Stimulated activated CD8-positive, alpha-beta memory T cell treated with anti-CD3 and anti-CD28 coated beads, Interleukin-15, amount 100 ng/mL, for 24 hours (primary cell): ENCODE measurements at places on chromosomes 7 and 10.

GRCh38 chr7:108529341-108529740 is 3.4 kb upstream of the PNPLA8 start:
- no peak for DNase-seq

DNA sequence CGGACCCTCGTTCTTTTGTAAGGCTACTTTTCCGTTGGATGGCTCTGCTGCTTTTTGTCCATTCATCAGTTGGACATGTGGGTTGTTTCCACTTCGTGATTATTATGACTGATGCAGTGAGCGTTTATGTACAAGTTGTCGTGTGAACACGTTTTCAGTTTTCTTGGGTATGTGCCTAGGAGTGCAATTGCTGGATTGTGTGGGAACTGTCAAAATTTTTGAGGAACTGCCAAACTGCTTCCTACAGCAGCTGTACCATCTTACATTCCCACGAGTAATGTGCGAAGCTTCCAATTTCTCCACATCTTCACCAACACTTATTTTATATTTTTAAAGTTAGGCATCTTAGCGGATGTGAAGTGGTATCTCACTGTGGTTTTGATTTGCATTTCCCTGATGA is 10.4 kb downstream of the FKBP6 start:
- DNase-seq: no peak

GRCh38 chr7:120805636-120806388 is 52.1 kb downstream of the TSPAN12 start:
- DNase-seq: no peak

DNA sequence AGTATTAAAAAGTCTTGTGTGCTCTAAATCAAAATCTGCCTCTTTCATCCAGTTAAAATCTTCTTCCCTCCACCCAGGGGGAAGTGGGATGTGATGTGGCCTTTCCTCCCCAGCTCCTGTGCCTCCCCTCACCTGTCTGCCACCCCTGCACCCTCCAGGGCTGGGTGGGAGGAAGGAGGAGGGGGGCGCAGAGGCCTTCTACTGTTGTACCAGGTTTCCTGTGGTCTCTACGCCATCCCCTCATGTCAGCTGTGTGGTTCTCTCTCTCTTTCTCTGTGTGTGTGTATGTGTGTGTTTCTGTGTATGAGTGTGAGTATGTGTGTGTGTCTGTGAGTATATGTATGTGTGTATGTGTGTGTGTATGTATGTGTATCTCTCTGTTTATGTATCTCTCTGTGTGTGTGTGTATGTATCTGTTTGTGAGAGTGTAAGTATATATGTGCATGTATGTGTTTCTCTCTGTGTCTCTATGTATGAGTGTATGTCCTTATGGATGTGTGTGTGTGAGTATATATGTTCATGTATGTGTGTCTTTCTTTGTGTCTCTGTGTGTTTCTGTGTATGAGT is 45.5 kb upstream of the C10orf71 start:
- no peak for DNase-seq

- DNase-seq: no peak
Observed at GRCh38 chr7:1925973-1926907, 256.2 kb downstream of the ELFN1 start.

GRCh38 chr10:72109636-72110157 is 21.3 kb upstream of the SPOCK2 start:
- DNase-seq: no peak

GRCh38 chr7:98314469-98314868 is 33.0 kb downstream of the BRI3 start:
- no peak for DNase-seq

DNA sequence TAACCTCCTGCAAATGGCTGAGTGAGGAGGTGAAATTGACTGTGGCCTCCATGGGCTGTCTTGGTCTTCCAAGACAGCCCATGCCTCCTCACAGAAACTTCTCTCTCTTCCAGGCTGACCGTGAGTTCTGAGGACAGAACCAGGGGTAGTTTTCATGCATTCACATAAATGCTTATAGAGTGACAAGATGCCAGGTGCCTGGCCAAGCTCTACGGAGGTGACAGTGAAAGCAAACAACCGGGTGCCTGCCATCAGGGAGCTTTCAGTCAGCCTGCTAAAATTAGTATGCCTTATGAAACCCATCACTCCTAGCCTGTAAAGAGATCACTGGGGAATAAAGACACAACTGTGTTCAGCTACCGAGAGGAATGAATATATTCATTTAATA is 919 bp upstream of the RHOBTB1 start:
- DNase-seq: no peak
